ENCODE measurements at places on chromosomes 6 and 20. TPM values are rescaled to one million over a fixed set of nuclear protein-coding genes. Genes with fewer than 3 reads are reported as not detected.

SFTA2 gene
- total RNA-seq, result not detected

WFDC5 gene
- total RNA-seq, result not detected

FUT9 gene
- total RNA-seq, result not detected

SLC17A2 gene
- total RNA-seq, result not detected

TMEM244 gene
- 0.99 TPM for total RNA-seq

SDC4 gene
- 15.0 TPM for total RNA-seq

BPI gene
- total RNA-seq, result not detected

POLR1H gene
- total RNA-seq, result 49.6 TPM

TBPL1 gene
- 30.7 TPM for total RNA-seq

LZTS3 gene
- total RNA-seq, result 0.41 TPM

MAP1LC3A gene
- 5.2 TPM for total RNA-seq

FARS2 gene
- 28.3 TPM for total RNA-seq

FRK gene
- 0.12 TPM for total RNA-seq

DEF6 gene
- total RNA-seq, result 194 TPM

ADNP gene
- total RNA-seq, result 66.1 TPM

HLA-DRA gene
- total RNA-seq, result 313 TPM

TMEM200A gene
- 3.0 TPM for total RNA-seq

WFDC12 gene
- not detected for total RNA-seq

VIP gene
- not detected for total RNA-seq

SPATA25 gene
- total RNA-seq, result 0.55 TPM

LIN28B gene
- total RNA-seq, result not detected

BPIFA1 gene
- total RNA-seq, result not detected

CFB gene
- not detected for total RNA-seq

PCMT1 gene
- 96.0 TPM for total RNA-seq

NOX3 gene
- not detected for total RNA-seq

OPN5 gene
- total RNA-seq, result not detected

TTLL9 gene
- not detected for total RNA-seq

MLN gene
- total RNA-seq, result not detected

HLA-DOB gene
- 2.7 TPM for total RNA-seq

ZC2HC1B gene
- not detected for total RNA-seq

Measured in activated CD8-positive, alpha-beta memory T cell treated with anti-CD3 and anti-CD28 coated beads, Interleukin-2, amount 10 ng/mL, durations not matched to agents 7 days and 5 days (primary cell).